Regular cardiac myocyte (primary cell): ENCODE measurements at places on chromosomes 1 and 21. TPM values are rescaled to one million over a fixed set of nuclear protein-coding genes. Genes with fewer than 3 reads are reported as not detected.

DNASE2B gene
- total RNA-seq, result not detected in 2 replicates

KRTAP19-2 gene
- not detected in 2 replicates for total RNA-seq

ZNF593OS gene
- total RNA-seq, result 0.28 TPM in 1 of 2 replicates, not detected in the other

KRTAP7-1 gene
- total RNA-seq, result not detected in 2 replicates

DHRS3 gene
- 179 and 234 TPM in 2 replicates for total RNA-seq
